ENCODE measurements at places on chromosomes 11 and 22.

DNA sequence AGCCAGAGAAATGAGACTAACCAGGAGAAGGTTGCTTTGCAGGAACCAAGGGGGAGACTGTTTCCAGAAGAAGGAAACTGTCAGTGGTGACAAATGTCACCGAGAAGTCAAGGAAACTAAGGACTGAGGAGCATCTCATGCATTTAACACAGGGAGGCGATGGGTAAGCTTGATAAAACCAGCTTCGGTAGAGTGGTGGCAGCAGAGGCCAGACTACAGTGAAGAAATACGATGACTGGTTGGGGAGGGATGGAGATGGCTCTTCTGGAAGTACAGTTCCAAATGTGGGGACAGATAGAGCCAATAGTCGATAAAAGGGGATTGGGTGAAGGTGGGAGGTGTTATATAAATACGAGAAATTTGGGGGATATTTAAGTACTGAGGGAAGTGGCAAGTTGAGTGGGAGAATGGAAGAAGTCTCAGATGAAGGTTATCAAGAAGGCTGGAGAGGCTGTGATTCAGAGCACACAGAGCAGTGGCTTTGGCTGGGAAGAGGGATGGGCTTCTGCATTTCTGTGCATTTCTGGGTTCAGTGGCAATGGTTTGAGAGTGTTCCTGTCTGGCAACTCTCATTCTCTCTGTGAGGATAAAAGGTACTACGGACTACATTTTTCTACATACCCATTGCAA is 29.2 kb downstream of the SC5D start:
- DNase-seq, result no peak

DNA sequence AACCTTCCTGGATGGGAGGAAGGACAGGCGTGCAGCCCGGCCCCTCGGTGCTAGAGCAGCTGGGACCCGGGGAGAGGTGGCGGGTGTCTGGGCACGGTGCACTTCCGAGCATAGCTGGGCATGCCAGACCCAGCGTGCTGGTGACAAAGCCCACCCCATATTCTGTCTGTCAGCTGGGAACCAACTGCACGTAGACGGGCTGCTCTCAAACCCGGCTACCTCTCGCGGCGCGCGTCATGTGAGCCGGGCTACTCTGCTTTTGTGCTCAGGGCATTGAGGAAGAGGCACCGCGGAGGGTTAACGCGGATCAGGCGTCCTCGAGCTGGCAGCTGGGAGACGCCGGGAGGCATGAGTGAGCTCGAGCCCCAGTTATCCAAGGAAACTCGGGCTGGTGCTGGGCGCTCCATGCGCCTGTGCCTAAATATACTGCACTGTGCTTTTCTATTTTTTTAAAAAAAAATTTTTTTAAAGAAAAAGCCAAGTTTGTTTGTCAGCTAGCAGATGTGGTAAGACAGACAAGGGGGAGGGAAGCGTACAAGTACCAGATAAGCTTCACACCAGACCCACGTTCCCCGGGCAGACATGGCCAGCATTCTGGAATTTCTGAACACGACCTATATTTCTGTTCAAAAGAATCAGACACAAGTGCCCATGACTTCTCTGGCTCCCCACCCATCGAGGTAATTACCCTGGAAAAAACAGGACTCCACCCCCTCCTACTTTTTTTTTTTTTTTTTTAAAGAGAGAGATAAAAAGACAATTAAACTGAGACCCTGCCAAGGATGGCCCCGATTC is 425.6 kb downstream of the SHANK2 start:
- DNase-seq, result no peak

DNA sequence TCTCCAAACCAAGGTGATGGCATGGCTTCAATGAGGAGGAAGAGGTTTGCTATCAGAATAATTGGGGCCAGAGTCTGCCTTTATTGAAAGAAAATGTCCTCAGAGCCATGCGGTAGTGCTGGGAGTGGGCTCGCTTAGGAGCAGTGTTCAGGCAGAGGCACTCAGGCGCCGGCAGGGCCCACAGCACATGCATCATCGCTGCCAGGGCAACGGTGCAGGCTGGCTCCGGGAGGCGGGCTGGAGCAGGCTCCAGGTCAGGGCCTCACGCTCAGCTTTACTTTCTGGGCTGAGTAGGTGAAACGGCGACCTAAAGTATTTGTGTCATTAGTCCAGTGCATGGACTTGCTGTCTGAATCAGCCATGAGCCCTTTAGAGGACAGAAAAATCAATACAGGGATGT is 169.9 kb upstream of the CCDC90B start:
- no peak for DNase-seq

- DNase-seq, result no peak
These were observed 36.4 kb upstream of the E2F8 start for GRCh38 chr11:19276859-19277808.

- DNase-seq, result no peak
These were observed at the start of gene APOL6 for GRCh38 chr22:35648066-35649025. Gene APOL6 (plus strand): TSS chr22:35648446. CDS start chr22:35656426, 7,980 bp downstream.

- no peak for DNase-seq
These were observed 49.9 kb downstream of the KCNQ1OT1 start for GRCh38 chr11:2649848-2650247.

GRCh38 chr11:70016666-70017367 is 61.3 kb upstream of the ANO1 start:
- no peak for DNase-seq

- no peak for DNase-seq
These were observed 500.8 kb downstream of the INSC start for GRCh38 chr11:15615398-15616096.

DNA sequence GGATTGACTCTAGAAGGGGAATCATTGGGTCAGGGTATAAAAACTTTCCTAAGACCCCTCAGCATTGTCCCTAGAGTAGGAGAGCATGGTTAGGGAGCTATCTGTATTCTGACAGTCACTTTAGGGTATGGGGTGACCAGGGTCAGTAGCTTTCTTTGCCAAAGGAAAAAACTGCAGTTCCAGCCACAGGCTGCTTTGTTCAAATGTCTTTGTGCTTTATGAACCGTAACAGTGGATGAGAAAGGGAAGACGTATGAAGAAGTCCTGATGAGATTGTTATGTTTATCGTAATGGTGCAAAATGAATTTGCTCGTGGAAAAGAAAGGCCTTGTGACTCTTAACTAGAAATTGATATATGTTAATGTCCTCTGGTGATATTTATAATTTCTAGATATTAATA is 30.0 kb downstream of the CYB5R2 start:
- DNase-seq, result no peak

- DNase-seq, result no peak
These were observed 755.0 kb downstream of the OPCML start for GRCh38 chr11:132777067-132777975.

DNA sequence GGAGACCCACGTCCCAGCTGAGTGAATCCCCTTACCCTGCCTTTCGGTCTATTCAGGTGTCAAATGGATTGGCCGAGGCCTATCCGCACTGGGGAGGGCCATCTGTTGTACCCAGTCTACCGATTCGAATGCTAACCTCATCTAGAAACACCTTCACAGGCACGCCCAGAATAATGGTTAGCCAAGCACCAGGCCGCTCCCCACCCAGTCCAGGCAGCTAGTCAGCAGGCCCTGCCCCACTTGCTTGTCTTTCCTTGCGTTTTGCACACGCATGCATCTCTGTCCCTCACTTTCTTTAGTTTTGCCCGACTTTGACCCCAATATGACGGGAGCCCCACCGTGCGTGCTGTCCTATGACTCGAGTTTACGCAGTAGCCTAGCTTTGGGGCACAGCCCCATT is 31.7 kb downstream of the PARVB start:
- no peak for DNase-seq

- no peak for DNase-seq
These were observed 43.1 kb upstream of the GCAT start for GRCh38 chr22:37764622-37765021.

- no peak for DNase-seq
These were observed 62.5 kb downstream of the FEZ1 start for GRCh38 chr11:125433454-125434121.

DNA sequence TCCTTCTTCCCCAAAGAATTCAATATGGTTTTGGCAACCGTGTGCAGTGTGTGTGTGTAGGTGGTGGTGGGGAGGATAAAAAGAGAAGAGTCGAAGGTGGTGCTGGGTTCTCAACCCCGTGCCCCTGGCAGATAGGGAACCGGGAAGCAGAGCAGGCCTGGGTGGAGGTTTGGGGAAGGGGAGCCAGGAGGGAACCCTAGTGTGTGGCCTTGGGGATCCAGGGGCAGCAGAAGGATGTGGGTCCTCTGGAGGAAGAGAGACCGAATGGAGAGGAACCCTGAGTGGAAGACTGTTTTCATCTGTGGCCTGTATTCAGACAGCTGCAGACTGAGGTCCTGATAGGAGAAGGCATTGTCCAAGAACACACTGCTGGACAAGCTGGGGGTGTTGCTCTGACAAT is 73.3 kb upstream of the B3GAT1 start:
- no peak for DNase-seq

DNA sequence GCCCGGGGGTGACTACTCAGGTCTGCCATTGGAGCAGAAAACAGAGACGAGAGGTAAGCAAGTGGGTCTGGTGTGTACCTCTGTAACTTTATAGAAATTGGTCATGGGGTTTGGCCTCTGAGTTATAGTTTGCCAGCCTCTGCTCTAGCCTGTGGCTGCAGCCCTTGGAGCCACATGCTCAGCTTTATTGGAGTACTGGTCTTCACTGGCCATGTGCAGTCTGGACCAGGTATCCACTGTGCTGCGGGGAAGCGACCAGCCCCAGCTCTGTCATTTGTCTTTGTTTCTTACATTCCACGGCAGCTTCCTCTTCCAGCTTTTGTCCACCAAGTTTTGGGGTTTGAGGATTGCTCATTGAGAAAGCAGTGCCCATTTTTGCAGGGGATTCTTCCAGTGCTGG is 453.4 kb downstream of the TBC1D22A start:
- DNase-seq, result no peak

DNA sequence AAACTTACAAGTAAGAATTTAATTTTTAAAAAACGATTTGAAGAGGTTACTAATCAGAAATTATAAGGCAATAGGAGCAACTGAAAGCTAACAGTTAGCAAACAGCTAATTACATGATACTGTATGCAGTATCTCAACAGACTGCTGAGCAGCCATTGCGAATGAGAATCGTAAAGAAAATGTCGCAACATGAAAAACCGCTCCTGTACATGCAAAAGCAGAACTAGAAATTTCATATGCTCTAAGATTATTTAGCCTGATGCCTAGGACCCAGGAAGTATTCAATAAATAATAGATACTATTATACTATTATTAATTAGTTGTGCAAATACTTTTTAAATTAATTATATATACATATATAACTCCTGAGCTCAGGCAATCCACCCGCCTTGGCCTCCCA is 48.7 kb upstream of the EP300 start:
- no peak for DNase-seq

DNA sequence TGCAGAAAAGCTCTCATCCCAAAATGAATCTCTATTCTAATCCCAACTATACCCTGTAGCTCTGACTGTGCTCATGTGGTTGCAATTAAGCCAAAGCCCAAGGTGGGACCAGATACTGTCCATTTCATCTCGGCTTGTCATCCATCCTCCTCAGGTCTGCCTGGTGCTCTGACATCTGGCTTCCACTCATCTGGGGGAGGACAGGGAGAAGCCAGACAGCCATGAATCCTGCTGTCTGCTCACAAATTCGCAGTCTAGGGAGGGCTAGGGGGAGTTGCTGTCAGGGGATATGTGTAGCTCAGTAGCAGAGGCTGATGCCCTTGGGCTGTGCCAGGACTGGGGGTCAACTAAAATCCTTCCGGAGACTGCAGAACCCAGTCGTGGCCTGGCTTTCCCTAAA is 167.1 kb downstream of the ETS1 start:
- DNase-seq, result no peak

DNA sequence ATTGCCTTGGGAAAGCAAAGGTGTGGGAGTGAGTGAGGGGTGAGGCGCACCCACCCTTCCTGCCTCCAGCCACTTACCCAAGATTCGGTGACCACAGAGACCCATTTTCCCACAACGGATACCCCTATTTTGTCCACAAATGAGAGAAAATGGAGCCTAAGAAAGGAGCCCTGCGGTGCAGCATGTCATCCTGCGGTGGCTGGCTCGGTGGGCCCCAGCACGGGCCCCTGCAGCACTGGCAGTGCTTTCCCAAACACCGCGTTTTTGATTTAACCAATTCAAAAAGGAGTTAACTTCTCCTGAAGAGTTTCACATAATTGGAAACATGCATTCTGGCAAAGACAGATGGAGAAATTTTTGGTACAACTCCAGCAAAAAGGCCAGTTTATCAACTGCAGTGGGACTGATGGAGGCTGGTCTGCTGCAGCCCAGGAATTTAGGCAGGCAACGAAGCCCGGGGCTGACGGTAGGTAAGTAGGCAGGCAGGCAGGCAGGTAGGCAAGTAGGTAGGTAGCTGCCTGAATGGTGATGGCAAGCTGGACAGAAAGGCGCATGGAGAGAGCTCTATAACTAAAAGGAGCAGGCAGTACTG is 84.2 kb downstream of the FDX1 start:
- DNase-seq, result no peak

- DNase-seq, result no peak
These were observed 531 bp upstream of the SOX6 start for GRCh38 chr11:16356761-16357393.

DNA sequence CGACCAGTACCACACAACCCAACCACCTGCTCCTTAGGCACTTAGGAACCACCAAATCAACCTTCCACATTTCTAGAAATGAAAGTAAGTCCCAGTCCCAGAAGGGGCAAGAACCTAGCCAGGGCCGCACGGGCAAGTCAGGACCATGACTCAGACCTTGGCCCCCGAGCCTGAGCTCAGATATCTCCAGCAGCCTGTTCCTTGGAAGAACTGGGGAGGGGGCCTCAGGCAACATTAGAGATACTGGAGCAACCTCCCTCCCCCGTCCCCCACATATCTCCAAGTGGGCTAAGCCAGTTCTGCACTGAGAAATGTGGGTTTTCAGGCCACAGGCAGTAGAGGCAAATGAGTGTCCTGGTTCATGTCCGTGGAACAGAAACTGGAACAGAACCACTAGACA is 7.7 kb downstream of the ARAP1 start:
- no peak for DNase-seq

DNA sequence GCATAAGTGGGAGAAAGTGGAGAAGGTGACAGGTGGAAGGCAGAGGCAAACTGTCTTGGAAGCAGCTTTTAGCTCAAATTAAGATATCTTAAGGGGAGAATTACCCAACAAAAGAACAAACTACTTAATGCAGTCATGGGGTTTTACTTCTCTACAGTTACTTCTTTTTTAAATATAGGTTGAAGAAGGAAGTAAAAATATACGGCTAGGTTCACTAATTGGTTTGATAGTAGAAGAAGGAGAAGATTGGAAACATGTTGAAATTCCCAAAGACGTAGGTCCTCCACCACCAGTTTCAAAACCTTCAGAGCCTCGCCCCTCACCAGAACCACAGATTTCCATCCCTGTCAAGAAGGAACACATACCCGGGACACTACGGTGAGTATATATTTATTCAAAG is 40.8 kb downstream of the PDHX start:
- DNase-seq, result no peak

- no peak for DNase-seq
These were observed 835 bp upstream of the ANO9 start for GRCh38 chr11:442611-443081.

DNA sequence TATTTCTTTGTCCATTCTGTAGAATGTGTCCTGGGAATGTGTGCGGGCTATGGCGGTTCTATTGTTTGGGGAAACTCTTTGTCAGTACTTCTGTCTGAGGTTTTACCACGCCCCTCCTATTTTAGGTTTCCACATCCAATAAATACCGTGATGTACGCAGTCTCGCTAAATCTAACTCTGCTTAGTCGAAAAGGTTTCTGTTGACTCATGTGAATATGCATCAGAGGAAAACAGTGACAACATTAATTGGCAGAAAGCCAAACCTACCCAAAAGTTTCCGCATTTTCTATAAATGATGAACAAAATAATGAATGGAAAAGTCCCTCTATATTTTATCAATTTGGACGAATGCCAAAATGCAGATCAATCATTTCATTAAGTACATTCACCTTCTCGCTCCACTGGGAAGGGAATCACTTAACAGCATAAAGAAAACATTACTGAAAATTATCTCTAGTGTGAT is 143.4 kb downstream of the MAML2 start:
- DNase-seq, result no peak

Measured in stimulated activated CD8-positive, alpha-beta memory T cell treated with anti-CD3 and anti-CD28 coated beads, Interleukin-15, amount 100 ng/mL, for 24 hours (primary cell).